NCI-H460 (cell line): ENCODE measurements at places on chromosomes 2 and 18. TPM values are rescaled to one million over a fixed set of nuclear protein-coding genes. Genes with fewer than 3 reads are reported as not detected.

Gene USP34
- 80.4 and 107 TPM in 2 replicates for total RNA-seq

Gene GAREM1
- total RNA-seq = 7.8 and 9.5 TPM in 2 replicates

Gene COL4A3
- 4.0 and 5.5 TPM in 2 replicates for total RNA-seq

Gene M1AP
- not detected in 2 replicates for total RNA-seq

Gene CD28
- total RNA-seq = 0.06 TPM in 1 of 2 replicates, not detected in the other

Gene CGREF1
- 43.2 and 45.2 TPM in 2 replicates for total RNA-seq

Gene CYP27C1
- not detected in 2 replicates for total RNA-seq

Gene INO80D
- 7.4 and 8.0 TPM in 2 replicates for total RNA-seq

Gene OTX1
- 0.58 and 0.79 TPM in 2 replicates for total RNA-seq

Gene KIDINS220
- total RNA-seq = 37.2 and 38.9 TPM in 2 replicates

Gene GAD1
- total RNA-seq = not detected in 2 replicates

Gene FEV
- not detected in 2 replicates for total RNA-seq

GRCh38 chr18:579238-579637 is 942 bp upstream of the CETN1 start:
- DNase-seq = no peak

- no peak for DNase-seq
Measured at GRCh38 chr2:68108120-68108519, 45.3 kb upstream of the C1D start.

- no peak for DNase-seq
Measured at GRCh38 chr18:11541179-11541578, 68.2 kb upstream of the SLC35G4 start.

DNA sequence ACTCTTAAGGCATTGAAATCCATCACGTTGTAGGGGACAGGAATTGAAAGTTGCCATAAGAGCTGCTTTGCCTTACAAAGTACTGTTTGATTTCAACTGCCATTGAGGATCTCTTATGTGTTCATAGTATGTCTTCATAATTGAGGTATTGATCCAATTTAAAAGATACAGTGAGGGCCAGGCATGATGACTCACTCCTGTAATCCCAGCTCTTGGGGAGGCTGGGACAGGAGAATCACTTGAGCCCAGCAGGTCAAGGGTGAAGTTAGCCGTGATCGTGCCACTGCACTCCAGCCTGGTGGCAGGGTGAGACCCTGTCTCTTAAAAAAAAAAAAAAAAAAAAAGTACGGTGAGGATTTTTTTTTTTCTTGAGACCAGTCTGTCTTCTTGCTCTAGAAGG is 91.7 kb upstream of the EML6 start:
- DNase-seq = no peak

DNA sequence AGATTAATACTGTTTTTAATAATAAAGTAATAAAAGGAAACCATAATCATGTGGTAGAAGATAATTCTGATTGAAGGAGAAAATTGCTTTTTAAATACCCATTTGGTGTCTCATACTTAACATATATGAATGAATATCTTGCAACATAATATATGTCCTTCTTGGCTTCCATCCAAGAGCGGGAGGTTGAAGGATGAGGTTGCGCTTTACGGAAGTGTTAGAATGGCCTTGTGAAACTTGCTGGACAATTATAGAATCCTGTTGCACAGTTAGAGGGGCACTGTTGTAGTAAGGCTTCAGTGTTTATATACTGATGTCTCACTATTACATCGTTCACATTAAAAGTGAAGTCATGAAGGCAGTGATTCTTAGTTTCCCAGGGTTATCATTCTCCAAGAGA is 9.4 kb downstream of the INSIG2 start:
- peak; percentile 38 for DNase-seq

DNA sequence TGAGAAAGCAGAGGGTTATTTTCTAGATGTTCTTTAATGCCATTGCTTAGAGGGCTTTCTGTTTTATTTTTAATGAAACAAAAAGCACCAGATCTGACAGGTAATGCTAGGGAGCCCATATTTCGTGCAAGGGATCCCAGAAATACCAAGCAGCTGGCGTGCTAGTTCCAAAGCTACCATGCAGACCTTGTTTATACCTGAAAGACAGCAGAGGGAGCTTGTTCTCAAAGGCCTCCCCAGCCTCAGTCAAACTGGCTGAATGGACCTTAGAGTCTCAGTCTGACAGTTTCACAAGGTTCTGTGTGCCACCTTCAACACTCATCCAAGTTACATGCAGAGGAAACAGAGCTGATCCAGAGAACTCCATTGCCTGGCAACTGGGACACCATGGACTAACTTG is 48.6 kb downstream of the GALNT14 start:
- DNase-seq = no peak

DNA sequence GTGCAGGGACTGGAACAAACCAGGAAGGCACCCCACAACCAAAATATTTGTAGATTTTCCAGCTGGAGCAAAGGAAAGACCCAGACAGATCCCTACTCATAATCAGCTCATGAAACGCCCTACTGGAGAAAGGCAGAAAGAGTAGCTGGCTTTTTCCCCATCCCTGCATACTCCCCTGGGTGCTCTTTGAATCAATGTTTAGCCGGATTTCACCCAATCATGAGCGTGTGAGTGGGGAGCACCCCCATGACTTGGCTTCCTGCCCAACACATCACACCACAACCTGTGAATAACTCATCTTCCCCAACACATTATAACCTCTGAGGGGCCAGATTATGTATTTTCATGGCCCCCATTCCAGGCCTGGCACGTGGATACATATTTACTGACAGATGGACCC is 35.1 kb upstream of the SLC14A1 start:
- DNase-seq = no peak

GRCh38 chr2:1594373-1595171 is 149.7 kb downstream of the PXDN start:
- DNase-seq = no peak

- peak; percentile 74 for DNase-seq
Measured at GRCh38 chr2:48114256-48114655, 208.0 kb upstream of the FBXO11 start.

DNA sequence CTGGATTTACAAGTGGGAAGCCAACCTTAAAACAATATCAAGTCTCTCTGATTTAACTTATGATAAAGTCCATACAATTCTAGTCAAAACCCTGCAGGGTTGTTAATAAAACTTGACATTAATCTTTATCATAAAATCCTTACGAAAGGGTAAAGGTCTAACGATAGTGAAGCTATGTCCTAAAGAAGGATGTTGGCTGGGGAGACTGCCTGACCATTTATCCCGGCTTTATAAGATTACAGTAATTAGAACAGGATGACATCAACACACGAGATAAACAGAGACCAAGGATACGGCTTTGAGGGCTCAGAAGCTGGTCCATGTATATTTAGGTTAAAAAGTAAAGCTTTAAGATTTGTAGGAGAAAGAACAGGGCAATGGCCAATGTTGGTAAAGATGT is 189.0 kb upstream of the COPS8 start:
- no peak for DNase-seq

- DNase-seq = no peak
Measured at GRCh38 chr2:112149194-112149593, 11.0 kb downstream of the FBLN7 start.

- no peak for DNase-seq
Measured at GRCh38 chr2:177771191-177771590, 301.4 kb downstream of the PDE11A start.

- no peak for DNase-seq
Measured at GRCh38 chr2:203669820-203670219, 36.6 kb upstream of the CD28 start.
